ENCODE measurements at places on chromosomes 6 and 20.

DNA sequence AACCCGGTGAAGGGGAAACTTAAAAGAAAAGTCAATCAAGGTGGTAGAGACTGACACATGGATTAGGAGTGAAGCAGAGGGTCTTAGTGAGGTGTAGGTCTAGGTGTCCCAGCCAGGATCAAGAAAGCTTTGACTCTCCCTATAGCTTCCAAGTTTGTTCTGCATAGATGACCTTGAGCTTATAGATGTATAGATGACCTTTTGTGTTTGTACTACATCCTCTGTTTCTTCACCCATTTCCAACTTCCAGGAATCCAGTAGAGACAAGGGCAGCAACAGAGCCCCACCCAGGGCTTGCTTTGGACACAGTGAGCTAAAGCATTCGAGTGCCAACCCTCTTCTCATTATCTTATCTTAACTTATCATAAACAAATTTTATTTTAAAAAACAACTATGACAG is 1.8 kb upstream of the MRPS18A start:
- DNase-seq: no peak

- DNase-seq: no peak
Measured at GRCh38 chr20:10910535-10911178, 236.9 kb upstream of the JAG1 start.

DNA sequence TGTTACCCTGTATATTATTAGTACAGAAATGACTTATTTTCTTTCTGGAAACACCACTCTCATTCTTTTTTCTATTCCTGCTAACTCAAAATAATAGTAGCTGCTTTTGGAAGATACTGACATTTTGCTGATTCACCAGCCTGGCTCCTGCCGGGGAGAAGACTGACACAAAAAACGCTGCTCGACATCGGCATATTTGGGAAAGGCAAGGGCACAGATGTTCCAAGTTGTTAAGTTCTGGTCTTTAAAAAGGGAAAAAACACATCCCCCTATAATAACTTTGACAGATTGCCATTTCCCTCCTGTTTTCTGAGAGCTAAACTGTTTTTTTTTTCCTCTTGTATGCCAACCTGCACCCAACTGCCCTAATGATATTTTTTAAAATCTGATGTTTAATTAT is 55.4 kb downstream of the CTNNBL1 start:
- DNase-seq: no peak

- DNase-seq: no peak
Measured at GRCh38 chr20:7770578-7770977, 169.7 kb downstream of the HAO1 start.

DNA sequence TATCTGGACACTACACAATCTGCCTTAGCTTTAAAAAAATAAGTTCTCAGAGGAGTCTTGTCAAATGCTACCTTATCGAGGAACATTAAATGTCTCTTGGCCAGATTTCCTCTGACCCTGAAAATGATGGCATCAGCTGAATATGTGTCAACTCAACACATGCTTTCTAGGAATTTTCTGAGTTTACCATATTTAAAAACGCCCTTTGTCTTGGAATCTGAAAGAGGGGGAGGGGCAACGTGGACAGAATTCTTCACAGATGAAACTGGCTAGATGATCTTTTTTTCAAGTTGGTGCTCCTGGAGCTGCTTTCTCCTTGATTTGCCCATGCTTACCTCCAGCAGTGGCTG is 5.1 kb downstream of the SOX4 start:
- DNase-seq: no peak

All from GM13976 (cell line).